ENCODE measurements at places on chromosomes 16 and 17.

DNA sequence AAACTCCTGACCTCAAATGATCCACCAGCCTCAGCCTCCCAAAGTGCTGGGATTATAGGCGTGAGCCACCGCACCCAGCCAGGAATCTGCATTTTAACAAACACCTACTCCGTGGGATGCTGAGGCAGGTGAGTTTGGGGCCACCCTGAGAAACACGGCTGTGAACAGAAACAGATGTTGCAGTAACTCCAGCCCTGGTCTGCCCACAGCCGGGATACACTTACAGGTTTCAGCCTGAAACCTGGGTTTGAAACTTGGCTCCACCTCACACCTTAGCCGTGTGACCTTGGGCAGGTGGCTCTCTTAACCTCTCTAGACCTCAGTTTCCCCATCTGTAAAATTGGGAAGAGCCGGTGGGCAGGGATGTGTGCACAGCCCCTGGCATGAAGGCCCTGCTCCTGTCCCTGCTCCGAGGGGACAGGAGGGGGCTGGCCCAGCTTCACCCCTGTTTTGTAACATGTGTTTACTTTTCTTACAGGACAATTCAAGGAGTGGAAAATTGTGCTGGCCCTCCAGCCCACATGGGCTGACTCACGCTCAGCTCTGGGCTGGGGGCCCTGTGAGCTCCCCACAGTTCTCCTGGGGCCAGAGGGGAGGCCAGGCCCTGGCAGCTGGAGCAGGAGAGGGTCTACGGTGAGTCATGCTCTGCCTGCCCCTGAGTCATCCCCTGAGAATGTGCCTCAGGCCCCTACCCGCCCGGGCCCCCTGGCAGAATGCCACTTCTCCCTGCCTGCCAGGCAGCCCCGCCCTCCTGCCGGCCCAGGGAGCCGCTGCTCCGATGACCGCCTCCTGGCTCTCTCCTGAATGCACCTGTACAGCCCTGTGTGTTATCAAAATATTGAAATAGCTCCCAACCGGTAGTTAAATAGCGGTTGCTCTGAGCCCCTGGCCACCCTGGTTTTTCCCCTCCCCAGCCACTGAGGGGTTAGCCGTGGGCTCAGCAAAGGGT, 7.7 kb upstream of the PPL start:
- no peak for DNase-seq

GRCh38 chr17:82236142-82236971, 7.5 kb downstream of the SLC16A3 start:
- peak; percentile 58 for DNase-seq

DNA sequence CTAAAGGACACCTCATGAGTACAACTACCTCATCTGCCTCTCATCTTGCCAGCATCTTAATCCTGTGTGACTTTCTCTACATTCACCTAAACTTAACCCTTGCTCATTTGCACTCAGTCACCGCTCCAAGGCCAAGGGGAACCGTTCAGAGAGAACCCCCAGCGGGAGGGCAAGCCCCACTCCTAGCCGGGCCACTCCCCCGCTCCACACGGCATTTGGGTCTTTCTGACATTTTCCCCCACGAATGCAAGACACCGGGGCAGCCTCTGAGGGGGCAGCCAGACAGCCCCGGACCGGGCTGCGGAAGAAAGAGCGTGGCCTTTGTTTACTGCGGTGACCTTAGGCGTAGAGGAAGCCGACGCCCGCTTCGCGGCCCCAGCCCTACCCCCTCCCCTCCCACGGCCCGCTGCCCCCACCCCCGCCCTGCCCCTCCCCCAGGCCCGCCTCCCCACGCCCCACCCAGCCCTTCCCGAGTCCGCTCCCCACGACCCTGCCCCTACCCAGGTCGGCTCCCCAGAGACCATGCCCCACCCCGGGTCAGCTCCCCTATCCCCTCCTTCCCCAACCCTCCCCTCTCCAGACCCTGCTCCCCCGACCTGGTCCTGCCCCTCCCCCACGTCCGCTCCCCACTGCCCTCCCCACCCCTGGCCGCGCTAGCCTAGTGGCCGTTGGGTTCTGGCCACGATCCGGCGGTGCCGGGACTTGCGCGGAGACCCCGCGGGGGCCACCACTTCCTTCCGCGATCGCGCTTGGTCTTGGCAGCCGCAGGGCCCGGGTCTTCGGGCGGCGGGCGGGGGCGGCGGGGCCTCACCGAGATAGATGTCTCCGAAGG, 789 bp downstream of the CSNK1D start:
- DNase-seq: no peak

DNA sequence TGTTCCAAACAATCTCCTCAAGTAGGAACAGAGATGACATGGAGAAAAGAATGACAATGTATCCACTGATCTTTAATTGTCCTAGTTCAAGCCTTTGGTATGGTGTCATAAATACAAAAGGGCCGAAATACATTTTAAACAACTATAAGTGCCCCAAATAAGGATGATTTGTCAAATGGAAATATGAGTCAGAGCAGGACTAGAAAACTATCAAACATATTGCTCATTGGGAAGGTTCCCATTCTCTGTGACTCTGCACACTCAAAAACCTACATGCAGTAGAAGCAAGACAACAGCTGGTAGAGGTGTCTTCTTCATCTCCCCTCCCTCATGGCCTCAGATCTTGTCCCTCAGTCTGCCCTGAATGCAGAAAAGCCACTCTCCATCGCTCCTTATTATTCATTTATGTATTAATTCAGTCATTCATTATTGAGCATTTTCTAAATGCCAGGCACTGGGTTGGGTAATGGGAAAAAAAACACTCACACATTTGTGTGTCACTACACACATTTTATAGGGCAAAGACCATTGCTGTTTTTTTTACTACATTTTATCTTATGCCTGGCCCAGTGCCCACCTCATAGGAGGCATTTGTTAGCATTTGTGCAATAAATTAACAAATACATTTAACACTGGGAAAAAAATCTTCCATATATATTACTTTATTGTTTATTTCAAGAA, 10.1 kb downstream of the CA10 start:
- no peak for DNase-seq

DNA sequence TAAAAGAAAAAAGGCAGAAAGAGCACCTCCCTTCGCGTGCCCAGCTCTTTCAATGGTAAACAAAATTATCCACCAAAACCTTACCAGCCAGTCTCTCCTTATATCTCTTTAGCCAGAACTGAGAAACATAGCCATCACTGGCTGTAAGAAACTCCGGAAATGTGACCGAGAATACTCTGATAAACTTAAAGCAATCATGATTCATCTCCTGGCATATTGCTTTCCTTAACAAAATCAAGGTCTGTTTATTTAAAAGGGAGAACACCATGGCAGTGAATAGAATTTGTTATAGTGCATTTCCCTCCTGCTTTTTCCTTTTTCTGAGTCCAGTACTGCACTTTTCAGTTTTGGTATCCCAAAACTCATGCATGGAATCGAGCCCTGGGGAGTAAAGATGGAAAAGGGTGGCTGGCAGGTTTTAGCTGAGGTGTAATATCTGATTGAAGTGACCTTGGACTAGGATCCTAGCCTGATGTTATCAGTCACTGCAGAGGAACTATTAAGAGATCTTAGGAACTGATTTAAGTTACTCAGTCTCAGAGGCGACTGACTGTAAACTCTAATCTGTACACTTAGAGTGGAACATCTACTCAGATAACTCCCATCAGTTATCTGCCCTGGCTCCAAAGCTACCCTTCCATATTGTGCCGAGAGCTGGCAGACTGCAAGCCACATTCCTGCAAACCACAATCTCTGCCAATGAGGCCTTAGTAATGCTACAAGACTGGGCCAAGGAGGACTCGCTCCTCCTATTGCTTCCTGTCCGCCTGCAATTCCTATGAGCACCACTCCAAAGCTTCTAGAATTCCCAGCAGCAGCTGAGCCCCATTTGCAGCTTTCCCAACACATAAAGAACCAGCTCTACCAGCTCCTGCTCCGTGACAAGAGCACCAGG, 7.4 kb upstream of the COX10 start:
- no peak for DNase-seq

DNA sequence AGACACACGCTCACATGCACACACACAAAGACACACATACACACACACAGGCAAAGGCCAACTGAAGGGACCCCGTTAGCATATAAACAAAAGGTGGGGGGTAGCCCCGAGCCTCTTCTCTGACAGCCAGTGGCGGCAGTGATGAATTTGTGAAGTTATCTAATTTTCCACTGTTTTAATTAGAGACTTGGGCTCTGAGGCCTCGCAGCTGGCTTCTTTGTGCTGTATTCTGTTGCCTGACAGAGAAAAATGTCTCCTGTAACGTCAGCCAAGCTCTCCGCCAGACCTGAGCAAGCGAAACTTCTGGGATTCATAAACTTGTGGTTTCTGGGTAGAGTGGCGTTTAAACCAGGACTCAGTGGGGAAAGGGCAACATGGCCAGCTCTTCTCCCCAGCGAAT, 113.9 kb upstream of the FOXF1 start:
- DNase-seq: no peak

DNA sequence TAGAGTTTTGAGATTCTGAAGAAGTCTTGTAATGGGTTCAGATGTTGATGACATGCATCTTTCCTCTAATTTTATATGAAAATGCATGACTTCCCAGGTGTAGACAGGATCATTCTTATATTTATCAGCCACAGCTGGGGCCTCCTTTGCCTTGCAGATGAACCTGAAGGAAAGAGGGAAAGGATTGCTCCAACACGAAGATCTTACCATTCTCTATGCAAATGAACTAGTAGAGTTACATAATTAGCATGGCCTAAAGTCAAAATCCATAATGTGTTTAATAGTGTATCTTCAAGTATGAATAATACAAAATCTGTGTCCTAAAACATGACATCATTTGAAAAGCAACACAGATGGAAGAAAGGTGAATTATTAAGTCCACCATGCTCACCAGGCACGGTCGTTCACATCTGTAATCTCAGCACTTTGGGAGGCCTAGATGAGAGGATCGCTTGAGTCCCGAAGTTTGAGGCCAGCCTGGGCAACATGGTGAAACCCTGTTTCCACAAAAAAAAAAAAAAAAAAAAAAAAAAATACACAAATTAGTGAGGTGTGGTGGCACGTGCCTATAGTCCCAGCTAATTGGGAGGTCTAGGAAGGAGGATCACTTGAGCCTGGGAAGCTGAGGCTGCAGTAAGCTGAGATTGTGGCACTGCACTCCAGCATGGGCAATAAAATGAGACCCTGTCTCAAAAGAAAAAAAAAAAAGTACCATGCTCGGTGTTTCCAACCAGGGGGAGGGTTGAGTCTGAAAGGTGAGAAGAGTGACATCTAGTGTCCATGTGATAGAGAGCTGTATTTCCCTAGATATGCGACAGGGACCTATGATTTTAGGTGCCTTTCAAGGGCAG, 6.3 kb downstream of the VWA3A start:
- DNase-seq: no peak

- no peak for DNase-seq
Observed at GRCh38 chr16:68093816-68094613, 8.8 kb downstream of the NFATC3 start.

GRCh38 chr17:18045691-18046350, 6.6 kb downstream of the GID4 start:
- DNase-seq: no peak

GRCh38 chr16:81940781-81941560, 70.3 kb downstream of the SDR42E1 start:
- DNase-seq: no peak

GRCh38 chr17:81391293-81391935, 3.8 kb upstream of the BAHCC1 start:
- no peak for DNase-seq

- no peak for DNase-seq
Observed at GRCh38 chr16:1548727-1549126, 15.3 kb downstream of the TMEM204 start.

GRCh38 chr16:72481419-72481818, 309.5 kb upstream of the PMFBP1 start:
- no peak for DNase-seq

DNA sequence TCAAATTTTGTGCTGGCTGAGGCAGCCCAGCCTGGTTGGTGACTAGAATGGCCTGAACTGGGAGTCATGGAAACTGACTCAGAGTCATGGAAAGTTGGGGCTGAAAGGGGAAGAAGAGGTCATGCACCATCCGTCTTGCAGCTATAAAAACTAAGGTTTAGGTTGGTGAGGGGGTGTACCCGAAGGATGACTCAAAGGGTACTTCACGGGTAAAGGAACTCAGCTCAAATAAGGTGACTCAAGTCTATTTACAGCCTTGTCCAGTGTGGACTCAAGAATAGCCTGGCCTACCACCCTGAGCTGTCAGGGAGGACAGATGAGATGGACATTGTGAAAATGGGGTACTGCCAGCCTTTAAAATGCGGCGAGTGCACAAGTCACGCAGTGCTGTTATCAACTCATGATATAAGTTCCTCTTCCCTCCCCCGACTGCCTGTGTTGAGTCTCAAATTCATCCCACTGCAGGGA, 18.6 kb downstream of the CD300LB start:
- peak; percentile 52 for DNase-seq
